ENCODE measurements at places on chromosomes 7 and 10. TPM values are rescaled to one million over a fixed set of nuclear protein-coding genes. Genes with fewer than 3 reads are reported as not detected.
A peak's percentile ranks its signal among the peaks of the same experiment; 100 is the strongest.

DNA sequence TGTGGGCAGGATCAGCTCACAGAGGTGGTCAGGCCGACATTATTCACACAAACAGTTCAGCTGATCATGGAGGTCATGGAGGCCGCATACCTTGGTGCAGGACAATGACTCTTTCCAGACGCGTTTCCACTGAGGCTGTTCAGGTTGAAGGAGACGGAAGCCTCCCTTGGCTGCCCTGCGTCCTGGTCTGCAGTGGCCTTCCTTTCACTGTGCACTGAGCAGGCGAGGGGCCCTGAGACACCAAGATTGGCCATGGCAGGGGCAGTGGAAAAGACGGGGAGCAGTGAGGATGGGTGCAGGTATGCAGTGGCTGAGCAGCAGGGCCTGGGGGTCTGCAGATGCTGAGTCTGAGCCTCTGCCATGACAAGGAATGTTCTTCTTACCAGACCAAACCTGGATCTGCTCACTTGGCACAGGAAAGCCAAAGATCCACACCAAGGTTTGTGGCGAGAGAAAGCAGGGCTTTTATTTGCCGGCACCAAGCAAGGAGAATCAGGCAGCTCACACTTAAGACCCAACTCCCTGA is 263.3 kb downstream of the GLRX3 start:
- no peaks in the 10 kb centered on the region for H3K4me1 ChIP-seq
- DNase-seq, result no peak
- no peak overlapping the region for H3K4me3 ChIP-seq
- no peaks in the 10 kb centered on the region for H3K36me3 ChIP-seq

The TMUB1 gene
- total RNA-seq, result 46.6 TPM

GRCh38 chr7:43669286-43670081 is 59.8 kb downstream of the COA1 start:
- peak overlapping the region; percentile 75 for H3K4me3 ChIP-seq
- H3K27me3 ChIP-seq, result no peaks in the 10 kb centered on the region
- peak; percentile 60 for DNase-seq
- peak overlapping the region; percentile 93 for H3K27ac ChIP-seq
- H3K36me3 ChIP-seq, result no peaks in the 10 kb centered on the region

DNA sequence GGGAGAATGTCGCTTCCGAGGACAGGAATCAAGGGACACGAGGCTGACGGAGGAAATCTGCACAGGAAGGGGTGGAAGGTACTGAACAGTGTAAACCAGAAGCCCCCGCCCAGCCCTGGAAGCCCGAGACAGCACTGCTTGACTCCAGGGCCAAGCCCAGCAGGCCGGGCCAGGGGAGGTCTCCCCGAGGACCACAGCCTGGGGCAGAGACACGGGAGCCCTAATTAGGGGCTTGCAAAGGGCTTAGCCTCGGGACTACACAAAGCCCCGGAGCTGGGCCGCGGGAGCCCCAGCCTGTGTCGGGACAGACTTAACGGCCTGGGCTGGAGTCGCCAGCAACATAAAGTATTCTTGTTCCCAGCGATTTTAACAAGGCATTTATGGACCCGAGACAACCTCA is 50.8 kb downstream of the OAT start:
- peaks cover 2% of the 10 kb centered on the region for H3K4me1 ChIP-seq
- H3K36me3 ChIP-seq, result no peaks in the 10 kb centered on the region
- DNase-seq, result no peak
- H3K27ac ChIP-seq, result no peak overlapping the region
- H3K27me3 ChIP-seq, result peaks cover 46% of the 10 kb centered on the region
- no peak overlapping the region for H3K4me3 ChIP-seq

GRCh38 chr10:122044713-122045112 is 55.8 kb downstream of the TACC2 start:
- H3K4me3 ChIP-seq, result no peak overlapping the region
- no peaks in the 10 kb centered on the region for H3K36me3 ChIP-seq
- no peak overlapping the region for H3K27ac ChIP-seq
- H3K4me1 ChIP-seq, result peaks cover 2% of the 10 kb centered on the region
- no peak for DNase-seq

DNA sequence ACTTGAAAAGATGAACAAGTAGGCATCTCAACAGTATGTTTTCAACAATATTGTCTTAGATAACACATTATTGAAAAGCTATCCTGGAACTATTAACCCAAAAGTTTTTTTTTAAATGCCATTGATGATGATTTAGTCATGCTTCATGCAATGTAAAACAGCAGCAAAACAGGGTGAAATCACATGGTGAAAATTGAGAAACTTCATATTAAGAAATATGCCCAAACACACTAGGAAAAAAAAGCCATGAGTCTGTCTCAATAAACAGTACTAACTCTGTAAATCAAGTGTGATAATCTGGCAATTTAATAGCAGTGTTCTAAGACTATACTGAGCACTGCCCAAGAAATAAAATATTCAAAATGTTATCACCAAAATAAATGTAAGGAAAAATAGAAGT is 613.1 kb downstream of the KCNMA1 start:
- no peak for DNase-seq
- H3K27ac ChIP-seq, result no peak overlapping the region
- H3K4me1 ChIP-seq, result no peaks in the 10 kb centered on the region
- H3K27me3 ChIP-seq, result peaks cover 61% of the 10 kb centered on the region

DNA sequence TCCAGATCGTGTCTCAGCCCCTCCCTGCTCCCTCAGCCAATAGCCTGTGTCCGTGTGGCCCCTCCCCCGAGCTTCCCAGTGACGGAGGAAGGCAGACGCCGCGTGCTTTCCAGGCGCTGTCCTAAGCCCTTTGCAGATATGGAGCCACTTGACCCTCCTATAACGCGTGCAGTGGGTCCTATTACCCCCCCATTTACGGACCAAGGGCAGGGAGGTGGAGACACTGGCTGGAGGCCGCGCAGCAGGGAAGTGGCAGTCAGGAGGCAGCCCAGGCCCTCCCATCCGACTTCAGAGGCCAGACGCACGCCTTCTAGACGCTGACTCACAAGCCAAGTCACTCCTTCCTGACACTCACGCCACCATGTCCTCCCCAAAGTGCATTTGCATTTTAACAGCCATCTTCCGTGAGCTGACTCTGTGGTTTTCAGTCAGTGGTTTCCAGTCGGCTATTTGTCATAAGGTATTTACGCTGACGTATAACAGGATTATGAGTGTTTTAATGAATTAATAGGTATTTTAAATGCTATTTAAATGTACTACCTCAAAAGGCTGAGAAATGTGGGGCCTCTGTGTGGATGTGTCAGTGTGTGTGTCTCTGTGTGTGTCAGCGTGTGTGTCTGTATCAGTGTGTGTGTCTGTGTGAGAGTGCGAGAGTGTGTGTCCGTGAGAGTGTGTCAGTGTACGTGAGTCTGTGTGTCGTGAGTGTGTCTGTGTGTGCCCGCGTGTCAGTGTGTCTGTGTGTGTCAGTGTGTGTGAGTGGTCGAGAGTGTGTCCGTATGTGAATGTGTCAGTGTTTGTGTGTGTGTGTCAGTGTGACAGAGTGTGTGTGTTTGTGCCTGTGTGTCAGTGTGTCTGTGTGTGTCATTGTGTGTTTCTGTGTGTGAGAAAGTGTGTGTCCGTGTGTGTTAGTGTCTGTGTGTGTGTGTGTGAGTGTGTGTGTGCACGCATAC is 92.0 kb upstream of the INSIG1 start:
- H3K36me3 ChIP-seq, result no peaks in the 10 kb centered on the region
- H3K4me3 ChIP-seq, result peak overlapping the region; percentile 89
- peaks cover 19% of the 10 kb centered on the region for H3K4me1 ChIP-seq
- H3K27ac ChIP-seq, result peak overlapping the region; percentile 94
- peak; percentile 80 for DNase-seq
- no peaks in the 10 kb centered on the region for H3K27me3 ChIP-seq

GRCh38 chr10:21372651-21373410 is 152.7 kb downstream of the SKIDA1 start:
- no peak overlapping the region for H3K27ac ChIP-seq
- DNase-seq, result no peak
- H3K4me1 ChIP-seq, result peaks cover 4% of the 10 kb centered on the region
- peak overlapping the region; percentile 21 for H3K4me3 ChIP-seq

The CHCHD2 gene
- total RNA-seq, result 216 TPM

DNA sequence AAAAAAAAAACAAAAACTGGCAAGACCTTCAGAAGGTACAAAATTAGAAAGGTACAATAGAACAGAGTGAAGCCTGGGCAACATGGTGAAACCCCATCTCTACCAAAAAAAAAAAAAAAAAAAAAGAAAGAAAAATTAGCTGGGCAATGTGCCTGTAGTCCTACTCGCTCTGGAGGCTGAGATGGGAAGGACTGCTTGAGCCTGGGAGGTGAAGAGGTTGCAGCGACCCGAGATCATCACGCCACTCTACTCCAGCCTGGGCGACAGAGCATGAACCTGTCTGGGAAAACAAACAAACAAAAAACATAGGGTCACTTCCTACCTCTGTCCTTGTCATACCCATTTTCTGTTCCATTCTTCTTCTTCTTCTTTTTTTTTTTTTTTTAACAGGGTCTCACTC is 45.6 kb upstream of the DLG5 start:
- H3K36me3 ChIP-seq, result peaks cover 2% of the 10 kb centered on the region
- no peak for DNase-seq
- peaks cover 5% of the 10 kb centered on the region for H3K4me1 ChIP-seq
- peak overlapping the region; percentile 34 for H3K27ac ChIP-seq

DNA sequence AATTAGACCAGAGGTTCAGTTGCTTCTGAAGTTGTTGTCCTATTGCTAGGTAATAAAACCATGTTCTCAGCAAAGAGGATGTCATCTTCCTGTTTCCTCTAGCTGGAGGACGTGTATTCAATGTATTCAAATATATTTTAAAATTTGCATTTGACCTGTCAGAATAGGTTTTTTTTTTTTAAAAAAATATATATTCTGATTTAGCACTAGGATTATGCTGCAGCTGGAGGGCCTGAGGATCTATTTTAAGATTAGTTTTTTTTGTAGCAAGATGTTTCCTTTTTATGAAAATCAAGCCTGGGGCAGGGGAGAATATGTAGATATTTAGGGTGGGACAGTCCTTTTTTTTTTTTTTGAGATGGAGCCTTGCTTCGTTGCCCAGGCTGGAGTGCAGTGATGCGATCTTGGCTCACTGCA is 337.0 kb downstream of the FRMD4A start:
- H3K36me3 ChIP-seq, result peaks cover 3% of the 10 kb centered on the region
- peaks cover 17% of the 10 kb centered on the region for H3K4me1 ChIP-seq
- H3K27ac ChIP-seq, result no peak overlapping the region
- no peaks in the 10 kb centered on the region for H3K27me3 ChIP-seq

- H3K4me3 ChIP-seq, result no peak overlapping the region
- H3K4me1 ChIP-seq, result no peaks in the 10 kb centered on the region
- no peak for DNase-seq
- no peak overlapping the region for H3K27ac ChIP-seq
- no peaks in the 10 kb centered on the region for H3K36me3 ChIP-seq
- H3K27me3 ChIP-seq, result peaks cover 10% of the 10 kb centered on the region
Measured at GRCh38 chr10:18312374-18313139, 172.3 kb downstream of the CACNB2 start.

DNA sequence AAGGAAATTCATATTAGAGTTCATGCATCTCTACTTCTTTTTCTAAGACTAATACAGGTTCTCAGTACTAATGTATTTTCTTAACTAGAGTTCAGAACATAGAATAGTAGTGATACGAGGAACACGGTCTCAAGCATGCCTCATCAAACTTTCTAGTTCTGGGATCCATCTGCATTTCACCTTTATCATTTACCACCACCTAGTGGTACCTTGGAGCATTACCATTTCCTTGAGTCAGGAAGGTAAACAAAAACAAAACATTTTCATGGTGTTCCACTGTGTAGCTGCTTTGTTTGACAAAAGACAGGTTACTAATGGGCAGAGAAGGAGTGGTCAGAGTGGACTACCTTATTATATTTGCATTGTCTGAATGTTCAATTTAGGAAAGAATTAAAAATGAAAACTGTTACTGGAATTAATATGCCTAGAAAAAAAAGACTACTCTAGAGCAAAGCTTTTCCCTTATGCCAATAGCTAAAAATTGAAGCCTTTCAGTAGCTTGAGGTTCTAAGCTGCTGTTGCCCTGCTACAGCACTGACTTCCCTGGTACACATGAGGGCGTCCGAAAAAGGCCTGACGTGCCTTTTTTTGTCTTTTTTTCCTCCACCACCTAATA is 44.5 kb downstream of the STARD3NL start:
- H3K4me1 ChIP-seq, result peaks cover 28% of the 10 kb centered on the region
- peaks cover 11% of the 10 kb centered on the region for H3K36me3 ChIP-seq
- no peak for DNase-seq
- no peak overlapping the region for H3K4me3 ChIP-seq
- H3K27me3 ChIP-seq, result no peaks in the 10 kb centered on the region

GRCh38 chr10:102604439-102604841 is 39.8 kb upstream of the TRIM8 start:
- peaks cover 3% of the 10 kb centered on the region for H3K36me3 ChIP-seq
- H3K4me3 ChIP-seq, result no peak overlapping the region
- H3K4me1 ChIP-seq, result peaks cover 9% of the 10 kb centered on the region
- H3K27me3 ChIP-seq, result no peaks in the 10 kb centered on the region
- DNase-seq, result no peak

- no peaks in the 10 kb centered on the region for H3K27me3 ChIP-seq
- no peak overlapping the region for H3K27ac ChIP-seq
- H3K4me3 ChIP-seq, result no peak overlapping the region
- peaks cover 4% of the 10 kb centered on the region for H3K36me3 ChIP-seq
- no peak for DNase-seq
Measured at GRCh38 chr10:16856567-16856966, 39.3 kb upstream of the RSU1 start.

GRCh38 chr7:30224511-30225062 is 59.8 kb upstream of the ZNRF2 start:
- H3K36me3 ChIP-seq, result no peaks in the 10 kb centered on the region
- H3K27me3 ChIP-seq, result no peaks in the 10 kb centered on the region
- no peak overlapping the region for H3K4me3 ChIP-seq
- no peak for DNase-seq
- H3K4me1 ChIP-seq, result no peaks in the 10 kb centered on the region

- peaks cover 3% of the 10 kb centered on the region for H3K36me3 ChIP-seq
- DNase-seq, result no peak
- peaks cover 26% of the 10 kb centered on the region for H3K4me1 ChIP-seq
- peaks cover 8% of the 10 kb centered on the region for H3K27me3 ChIP-seq
- no peak overlapping the region for H3K27ac ChIP-seq
Measured at GRCh38 chr7:24578052-24578451, 4.8 kb downstream of the PALS2 start.

DNA sequence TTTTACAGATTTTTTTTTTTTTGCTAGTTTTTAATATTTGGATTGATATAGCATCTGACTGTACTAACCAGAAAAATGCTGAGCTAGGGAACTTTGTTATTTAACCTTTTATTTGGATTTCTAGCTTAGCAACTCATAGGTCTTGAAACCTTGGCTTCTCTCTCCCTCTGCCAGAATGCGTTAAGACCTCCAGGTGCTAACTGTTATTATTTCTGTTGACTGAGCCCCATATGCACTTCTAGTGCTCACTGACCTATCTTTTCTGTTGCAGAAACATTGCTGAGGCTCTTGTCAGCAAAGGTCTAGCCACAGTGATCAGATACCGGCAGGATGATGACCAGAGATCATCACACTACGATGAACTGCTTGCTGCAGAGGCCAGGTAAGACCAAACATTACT is 143.6 kb downstream of the LRRC4 start:
- H3K4me1 ChIP-seq, result peaks cover 20% of the 10 kb centered on the region
- H3K27ac ChIP-seq, result no peak overlapping the region
- H3K27me3 ChIP-seq, result no peaks in the 10 kb centered on the region

GRCh38 chr10:35352097-35352496 is 15.8 kb downstream of the CCNY start:
- peak overlapping the region; percentile 58 for H3K4me3 ChIP-seq
- no peak for DNase-seq
- no peaks in the 10 kb centered on the region for H3K27me3 ChIP-seq
- peak overlapping the region; percentile 48 for H3K27ac ChIP-seq
- no peaks in the 10 kb centered on the region for H3K36me3 ChIP-seq
